Transverse colon (tissue), 4 donors: ENCODE measurements at places on chromosomes 12 and 14. TPM values are rescaled to one million over a fixed set of nuclear protein-coding genes. Genes with fewer than 3 reads are reported as not detected.

DNA sequence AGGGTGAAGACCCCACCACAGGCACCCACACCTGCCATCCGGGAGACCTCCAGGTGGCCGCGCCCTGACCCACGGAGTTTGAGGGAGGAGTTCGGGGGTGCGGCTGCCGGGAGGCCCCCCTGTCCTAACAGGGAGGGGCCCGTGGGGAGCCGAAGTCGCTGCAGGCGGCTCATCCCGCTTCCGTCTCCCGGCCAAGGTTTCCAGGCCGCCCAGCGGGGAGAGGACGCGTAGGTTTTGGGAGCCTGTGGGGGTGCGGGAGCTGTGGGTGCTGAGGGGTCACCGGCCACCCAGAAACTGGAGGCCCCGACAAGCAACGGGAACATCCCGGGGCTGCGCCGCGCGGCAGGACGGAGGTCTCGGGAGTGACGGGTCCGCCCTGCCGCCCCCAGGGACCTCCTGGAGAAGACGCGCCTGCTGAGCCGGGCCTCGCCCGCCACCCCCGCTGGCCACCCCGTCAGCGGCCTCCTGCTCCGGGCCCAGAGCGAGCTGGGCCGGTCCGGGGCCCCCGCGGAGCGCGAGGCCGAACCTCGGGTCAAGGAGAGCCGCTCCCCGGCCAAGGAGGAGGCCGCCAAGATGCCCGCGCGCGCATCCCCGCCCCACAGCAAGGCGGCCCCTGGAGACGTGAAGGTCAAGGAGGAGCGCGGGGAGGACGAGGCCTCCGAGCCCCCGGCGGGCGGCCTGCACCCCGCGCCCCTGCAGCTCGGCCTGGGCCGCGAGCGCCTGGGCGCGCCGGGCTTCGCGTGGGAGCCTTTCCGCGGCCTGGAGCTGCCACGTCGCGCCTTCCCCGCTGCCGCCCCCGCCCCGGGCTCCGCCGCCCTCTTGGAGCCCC lies 27.6 kb downstream of the LRCOL1 start:
- DNase-seq: no peak

DNA sequence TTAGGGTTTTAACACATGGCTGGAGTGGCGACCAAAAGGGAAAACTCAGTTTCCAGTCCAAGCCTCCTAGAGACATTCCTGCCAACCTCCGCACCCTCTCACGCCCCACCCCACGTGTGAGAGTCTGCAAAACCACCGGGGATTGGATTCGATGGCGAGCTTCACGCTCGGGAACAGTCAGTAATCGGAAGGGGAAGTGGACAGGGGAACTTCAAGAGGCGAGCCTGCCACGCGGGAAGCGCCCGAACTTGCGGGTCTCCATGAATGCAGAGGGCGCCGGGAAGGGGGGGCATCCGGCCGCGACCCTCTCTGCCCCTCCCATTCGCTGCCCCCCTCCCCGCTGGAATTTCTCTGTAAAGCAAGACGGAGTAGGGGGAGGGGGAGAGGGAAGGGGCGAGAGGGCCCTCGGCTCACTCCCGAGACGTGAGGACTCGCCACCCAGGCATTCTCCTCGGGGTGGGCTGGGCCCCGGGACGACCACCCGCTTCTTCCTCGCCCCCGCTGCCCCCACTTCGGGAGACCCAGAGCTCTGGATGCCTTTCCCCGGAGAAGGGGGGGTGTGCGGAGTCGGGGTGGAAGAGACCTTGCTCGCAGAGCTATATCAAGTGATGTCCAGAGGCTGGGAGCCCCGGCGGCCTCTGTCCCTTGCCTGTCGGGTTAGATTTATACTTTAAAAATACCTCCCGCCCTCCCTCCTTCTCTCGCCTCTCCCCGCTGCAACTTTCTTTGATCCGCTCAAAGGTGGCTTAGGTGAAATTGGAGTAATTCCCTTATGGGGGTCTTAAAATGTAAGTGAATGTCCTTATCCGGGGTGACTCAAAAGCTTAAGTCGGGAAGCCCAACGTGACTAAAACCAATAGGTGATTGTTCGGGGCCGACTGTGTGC lies 2.5 kb upstream of the CCND2 start:
- peak; percentile 75 for DNase-seq

DNA sequence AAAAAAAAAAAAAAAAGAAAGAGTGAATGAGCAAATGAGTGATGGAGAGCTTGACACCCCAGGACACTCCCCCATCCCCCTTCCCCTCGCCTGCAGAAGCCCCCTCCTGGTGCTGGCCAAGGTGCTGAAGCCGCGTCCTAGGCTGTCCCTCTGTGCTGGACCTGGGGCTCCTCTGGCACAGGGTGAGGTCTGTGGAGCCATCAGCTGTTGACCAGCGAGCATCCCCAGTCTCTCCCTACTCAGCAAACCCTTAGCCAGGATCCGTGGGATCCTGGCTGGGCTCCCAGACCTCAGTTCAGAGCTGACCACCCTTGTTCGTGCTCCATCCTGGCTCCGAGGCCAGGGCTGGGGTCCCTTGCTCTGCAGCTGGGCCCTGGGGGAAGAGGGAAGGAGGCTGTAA lies 5.4 kb upstream of the KIF26A start:
- DNase-seq: no peak

DNA sequence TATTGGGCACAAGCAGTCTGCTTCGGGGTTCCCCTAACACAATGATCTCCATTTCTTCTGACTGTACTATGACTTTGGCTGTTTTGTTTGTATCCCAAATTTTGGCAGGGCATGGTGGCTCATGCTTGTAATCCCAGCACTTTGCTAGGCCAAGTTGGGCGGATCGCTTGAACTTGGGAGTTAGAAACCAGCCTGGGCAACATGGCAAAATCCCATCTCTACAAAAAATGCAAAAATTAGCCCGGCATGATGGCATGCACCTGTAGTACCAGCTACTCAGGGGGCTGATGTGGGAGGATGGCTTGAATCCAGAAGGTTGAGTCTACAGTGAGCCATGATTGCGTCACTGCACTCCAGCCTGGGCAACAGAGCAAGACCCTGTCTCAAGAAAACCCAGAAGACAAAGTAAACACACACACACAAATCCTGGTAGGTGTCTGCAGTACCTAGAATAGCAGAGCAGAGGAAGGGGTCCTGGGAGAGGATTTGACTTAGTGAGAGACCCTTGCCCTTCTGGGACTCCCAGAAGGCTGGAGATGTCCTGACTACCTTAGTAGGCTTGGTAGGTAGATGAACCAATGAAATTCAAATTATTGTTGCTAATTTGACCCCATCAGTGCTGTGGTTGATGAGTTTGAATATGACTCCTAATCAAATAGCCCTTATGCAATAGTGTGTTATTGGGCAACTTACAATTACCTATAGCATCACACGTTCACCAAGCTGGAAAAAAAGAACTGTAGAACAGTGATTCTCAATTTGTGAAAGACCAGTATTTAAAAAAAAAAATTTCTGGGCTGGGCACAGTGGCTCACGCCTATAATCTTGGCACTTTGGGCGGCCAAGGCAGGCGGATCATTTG lies 6.8 kb upstream of the AEBP2 start:
- no peak for DNase-seq

GRCh38 chr14:76882651-76883050 lies 56.4 kb downstream of the LRRC74A start:
- no peak for DNase-seq

DNA sequence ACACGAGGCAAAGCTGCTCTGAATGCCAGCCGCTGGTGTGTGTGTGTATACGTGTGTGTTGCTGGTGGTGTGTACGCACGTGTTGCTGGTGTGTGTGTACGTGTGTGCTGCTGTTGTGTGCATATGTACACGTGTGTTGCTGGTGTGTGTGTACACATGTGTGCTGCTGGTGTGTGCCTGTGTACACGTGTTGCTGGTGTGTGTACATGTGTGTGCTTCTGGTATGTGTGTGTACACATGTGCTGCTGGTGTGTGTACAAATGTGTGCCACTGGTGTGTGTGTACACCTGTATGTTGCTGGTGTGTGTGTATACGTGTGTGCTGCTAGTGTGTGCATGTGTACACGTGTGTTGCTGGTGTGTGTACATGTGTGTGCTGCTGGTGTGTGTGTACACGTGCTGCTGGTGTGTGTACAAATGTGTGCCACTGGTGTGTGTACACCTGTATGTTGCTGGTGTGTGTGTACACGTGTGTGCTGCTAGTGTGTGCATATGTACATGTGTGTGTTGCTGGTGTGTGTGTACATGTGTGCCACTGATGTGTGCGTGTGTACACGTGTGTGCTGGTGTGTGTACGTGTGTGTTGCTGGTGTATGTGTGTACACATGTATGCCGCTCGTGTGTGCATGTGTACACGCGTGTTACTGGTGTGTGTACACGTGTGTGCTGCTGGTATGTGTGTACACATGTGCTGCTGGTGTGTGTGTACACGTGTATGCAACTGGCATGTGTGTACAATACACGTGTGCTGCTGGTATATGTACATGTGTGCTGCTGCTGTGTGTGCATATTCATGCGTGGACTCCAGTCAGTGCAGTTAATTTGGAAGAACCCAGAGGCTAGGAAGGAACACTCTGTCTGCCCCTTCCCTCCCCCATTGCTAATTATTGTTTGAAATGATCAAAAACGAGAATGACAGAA lies 47.2 kb downstream of the CACNA2D4 start:
- DNase-seq: no peak

DNA sequence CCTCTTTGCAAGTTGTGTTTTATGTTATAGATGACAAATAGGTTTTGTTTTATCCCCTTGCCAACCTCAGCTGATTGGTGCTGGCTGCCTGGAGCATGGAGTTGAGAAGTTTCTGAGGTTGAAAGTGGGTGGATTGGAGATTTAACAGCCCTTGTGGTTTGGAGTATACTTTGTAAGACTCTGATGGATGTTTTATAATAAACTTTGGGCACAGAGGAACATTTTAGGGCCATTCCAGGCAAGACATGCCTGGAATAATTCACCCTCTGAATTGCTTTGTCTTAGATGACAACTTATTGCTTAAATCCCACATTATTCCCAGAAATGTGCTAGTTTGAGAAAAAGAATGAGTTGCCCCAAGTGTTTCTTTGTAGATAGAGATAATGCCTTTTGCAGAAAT lies 158.9 kb downstream of the SLC5A8 start:
- DNase-seq: no peak

- no peak for DNase-seq
Measured at GRCh38 chr14:37138898-37139297, 33.5 kb downstream of the SLC25A21 start.

DNA sequence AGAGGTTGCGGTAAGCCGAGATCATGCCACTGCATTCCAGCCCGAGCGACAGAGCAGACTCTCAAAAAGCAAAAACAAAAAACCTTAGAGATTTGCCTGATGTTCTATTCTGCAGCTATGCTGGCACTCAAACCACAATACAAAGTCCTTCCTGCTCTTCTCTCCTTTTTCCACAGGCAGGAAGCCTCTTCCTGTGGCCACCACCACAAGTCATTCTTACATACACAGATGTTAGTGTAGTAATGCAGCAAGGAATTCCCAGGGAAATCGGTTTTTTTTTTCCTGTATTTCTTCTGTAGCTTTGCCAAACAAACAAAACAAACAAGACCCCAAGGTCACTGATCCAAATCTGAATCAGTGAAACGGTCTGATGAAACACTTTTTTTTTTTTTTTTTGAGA lies 104.3 kb downstream of the FIGNL2 start:
- no peak for DNase-seq

GRCh38 chr12:120421701-120422100 lies 16.2 kb upstream of the COX6A1 start:
- DNase-seq: no peak

GRCh38 chr12:43099691-43100163 lies 452.3 kb downstream of the ADAMTS20 start:
- DNase-seq: no peak

GRCh38 chr12:47017901-47018475 lies 61.4 kb upstream of the PCED1B start:
- DNase-seq: no peak

DNA sequence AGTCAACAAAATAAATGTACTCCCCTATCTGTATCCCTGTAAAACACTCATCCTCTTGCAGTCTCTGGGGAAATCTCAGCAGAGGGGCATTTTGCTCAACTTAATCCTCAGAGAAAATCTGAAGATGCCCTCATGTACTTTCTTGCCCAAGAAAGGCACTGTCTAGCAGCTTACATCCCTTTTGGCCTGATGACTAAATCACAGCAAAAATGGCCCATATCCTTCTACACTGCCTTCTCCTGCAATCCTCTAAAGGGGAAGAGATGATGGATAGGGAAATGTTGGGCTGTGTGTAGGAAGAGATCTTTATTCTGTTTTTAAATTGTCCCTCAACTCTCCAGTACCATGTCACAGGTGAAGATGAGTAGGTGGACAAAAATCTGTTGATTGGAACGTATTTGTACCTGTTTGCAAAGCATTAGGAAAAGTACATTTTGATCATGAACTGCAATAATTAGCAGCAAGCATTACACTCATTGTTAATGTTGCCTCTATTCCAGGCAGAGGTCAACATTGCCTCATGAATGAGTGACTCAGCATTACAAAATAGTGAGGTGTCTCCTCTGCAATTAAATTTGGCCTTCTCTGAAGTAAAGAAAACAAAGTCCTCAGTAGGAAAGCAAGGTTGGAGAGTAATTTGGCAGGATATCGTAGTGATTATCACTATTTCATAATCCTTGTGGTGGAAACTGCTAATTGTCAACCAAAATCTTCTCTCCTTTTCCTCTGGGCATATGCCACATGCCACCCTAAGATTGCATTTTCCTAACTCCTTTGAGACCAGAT lies 172.4 kb upstream of the CAND1 start:
- no peak for DNase-seq

DNA sequence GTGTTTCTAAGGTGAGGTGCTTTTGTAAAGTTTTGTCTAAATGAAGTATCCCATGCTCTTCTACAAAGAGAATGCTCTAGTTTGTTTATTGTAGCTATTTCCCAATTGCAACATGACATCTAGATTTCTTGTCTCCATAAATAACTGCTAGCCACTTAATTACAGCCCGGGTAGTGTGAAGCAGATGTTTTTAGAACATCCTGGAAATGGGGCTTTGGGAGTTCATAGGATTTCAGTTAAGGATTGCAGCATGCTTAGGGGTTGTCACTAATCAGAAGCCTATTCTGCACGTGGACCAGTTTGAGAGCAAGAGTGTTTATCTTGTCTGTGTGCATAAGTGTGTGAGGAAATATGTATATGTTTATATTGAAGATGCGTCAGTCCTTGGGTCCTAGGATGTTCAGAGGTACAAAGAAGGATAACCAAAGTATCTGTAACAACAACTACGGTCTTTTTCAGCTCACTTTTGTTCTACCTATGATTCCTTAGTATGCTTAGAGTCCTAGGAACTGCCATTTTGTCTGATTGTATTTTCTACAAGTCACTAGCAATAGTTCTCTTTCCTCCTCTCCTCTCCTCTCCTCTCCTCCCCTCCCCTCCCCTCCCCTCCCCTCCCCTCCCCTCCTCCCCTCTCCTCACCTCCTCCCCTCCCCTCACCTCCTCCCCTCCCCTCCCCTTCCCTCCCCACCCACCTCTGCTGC lies 135.3 kb downstream of the ACSS3 start:
- no peak for DNase-seq

- peak; percentile 2 for DNase-seq
Measured at GRCh38 chr14:104386151-104386841, 193.3 kb upstream of the C14orf180 start.

KIF26A gene
- 2.7 TPM for total RNA-seq

DNA sequence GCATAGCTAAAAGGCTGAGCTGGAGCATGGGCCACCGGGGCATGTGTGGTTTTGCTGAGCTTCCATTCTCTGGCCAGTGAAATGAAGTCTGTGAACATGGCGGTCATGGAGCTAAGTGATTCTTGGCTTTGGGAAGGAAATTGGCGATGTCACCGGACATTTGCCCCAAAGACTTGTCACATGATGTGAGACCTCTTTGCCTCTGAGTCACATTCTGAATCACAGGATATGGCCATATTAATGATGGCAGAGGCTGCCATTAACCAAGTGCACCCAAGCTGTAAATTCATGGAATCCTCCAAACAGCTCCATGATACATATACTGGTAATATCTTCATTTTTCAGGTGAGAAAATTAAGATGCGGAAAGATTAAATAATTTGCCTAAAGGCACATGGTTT lies 27.4 kb upstream of the BATF start:
- no peak for DNase-seq

GRCh38 chr12:102811110-102811737 lies 105.8 kb downstream of the PAH start:
- DNase-seq: no peak
